Midbrain (tissue), 1 donor: ENCODE measurements at places on chromosomes 1 and 21.

DNA sequence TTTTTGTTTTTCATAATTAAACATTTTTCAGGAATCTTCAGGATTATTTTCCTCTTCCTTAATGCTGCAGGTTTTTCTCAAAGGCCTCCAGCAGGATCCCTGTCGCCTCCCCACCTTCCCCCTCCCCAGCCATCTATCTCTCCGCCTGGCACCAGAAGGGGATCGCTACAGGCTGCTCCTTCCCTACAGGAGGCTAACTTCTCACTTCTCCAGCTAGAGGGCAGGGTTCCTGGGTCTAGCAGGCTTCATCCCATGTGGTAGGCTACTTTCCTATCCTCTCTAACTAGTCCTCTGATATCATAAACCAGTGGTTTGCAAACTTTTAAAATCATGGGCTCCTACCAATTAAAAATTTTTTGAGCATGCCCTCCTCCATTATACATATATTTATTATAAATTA lies 104.1 kb downstream of the KCNN3 start:
- no peak for DNase-seq

- no peak for DNase-seq
Measured at GRCh38 chr1:165288350-165289120, 68.0 kb downstream of the LMX1A start.

DNA sequence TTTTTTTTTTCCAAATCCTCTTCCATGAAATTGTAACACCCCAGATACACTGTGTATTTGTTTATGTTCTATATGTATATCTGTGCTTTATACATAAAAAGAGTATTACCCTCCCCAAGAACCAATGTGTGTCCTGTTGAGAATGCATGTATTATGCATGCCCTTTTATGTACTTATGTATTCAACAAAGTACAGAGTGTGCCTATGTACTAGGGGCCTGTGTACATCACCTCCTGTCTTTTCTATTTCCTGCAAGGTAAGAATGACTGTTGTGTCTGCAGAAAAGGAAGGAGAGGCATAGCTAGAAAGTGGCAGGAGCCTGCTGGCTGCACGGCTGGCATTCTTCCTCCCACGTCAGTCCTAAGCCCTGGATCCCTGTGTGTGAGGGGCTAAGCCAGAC lies 7.0 kb downstream of the TMEM61 start:
- no peak for DNase-seq

DNA sequence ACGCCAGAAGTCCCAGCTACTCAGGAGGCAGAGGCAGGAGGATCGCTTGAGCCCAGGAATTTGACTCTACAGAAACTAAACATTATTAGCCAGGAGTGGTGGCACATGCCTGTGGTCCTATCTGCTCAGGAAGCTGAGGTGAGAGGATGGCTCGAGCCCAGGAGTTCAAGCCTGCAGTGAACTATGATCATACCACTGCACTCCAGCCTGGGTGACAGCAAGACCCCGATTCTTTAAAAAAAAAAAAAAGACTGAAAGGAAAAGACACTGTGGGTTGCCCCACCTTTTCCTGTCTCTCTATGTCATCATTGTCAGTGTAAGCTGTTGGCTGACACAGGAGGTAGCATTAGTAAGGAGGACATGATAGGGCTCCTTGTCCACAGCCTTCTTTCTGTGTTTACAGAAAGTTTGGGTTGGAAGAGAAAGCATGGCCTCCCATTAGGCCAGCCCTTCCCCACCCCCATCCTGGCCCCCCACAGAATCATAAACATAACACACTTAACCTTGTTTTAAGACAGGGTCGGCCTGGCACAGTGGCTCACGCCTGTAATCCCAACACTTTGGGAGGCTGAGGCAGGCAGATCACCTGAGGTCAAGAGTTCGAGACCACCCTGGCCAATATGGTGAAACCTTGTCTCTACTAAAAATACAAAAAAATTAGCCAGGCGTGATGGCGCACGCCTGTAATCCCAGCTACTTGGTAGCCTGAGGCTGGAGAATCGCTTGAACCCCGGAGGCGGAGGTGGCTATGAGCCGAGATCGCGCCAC lies 20.6 kb upstream of the RCAN3 start:
- DNase-seq: no peak

GRCh38 chr1:212072047-212072446 lies 36.5 kb downstream of the DTL start:
- DNase-seq: no peak

GRCh38 chr1:173554541-173555250 lies 48.2 kb downstream of the SLC9C2 start:
- no peak for DNase-seq

DNA sequence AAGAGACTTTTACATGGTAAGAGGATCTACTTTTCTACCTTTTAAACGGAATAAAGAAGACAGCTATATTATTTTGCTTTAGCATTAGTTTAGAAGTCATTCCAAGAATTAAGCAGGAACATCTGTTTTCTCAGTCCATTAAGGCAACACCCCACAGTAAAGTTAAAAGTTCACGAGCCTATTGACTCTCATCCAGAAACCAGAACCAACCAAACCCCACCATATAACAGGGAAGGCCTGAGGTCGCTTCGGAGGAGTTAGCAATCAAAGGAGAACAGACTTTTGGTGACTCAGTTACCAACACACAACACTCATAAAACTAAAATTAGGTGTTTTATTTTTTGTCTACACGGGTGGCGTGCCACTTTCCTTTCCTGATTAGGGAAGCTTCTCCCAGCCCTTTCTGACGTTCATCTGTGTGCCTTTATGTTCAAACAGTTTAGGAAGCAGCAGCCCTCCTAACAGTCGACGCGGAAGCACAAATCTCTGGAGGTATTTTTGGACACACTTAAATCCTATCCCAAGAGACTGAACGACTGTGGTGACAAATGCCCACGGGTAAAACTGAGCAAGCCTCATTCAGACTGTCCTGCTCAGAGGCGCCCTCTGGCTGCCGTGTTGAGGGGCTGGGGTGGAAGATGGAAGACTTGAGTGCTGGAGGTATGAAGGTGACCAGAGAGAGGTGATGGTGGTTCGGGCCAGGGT lies 8.6 kb upstream of the PLA2G2C start:
- DNase-seq: peak; percentile 53

DNA sequence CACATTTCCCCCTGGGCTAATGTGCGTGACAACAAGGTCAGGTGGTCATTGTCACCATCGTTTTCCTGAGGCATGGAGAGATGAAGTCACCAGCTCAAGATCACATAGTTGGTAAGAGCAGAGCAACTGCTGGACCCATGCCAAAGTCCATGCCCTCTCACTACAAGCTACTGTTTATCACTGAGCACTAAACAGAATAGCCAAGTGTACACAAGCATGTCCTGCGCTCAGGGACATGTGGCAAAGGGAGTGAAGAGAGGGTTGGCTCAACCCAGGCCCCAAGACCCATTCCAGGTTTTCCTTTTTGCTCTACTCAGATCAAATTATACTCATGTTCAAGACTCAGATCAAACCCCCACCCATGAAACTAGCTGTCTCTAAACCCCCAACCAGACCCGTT lies 20.8 kb downstream of the LRRC52 start:
- no peak for DNase-seq

DNA sequence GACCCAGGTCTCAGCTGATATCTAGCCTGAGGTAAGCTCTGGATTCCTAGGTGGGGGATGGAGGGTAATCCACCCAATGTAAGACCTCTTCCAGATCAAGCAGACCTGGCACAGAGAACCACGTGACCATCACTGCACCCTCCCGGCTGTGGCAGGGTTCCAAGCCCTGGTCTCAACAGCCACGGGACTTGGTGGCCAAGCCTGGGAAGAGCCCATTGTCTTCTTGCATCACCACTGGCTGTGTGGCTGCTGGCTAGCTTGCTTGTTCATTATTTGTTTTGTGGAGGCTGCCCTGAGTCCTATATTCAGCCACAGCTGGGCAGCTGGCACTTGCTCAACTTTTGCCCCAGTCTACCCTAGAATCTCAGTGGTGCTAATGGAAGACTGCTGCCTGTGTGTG lies 24.1 kb upstream of the NFASC start:
- DNase-seq: peak; percentile 86

DNA sequence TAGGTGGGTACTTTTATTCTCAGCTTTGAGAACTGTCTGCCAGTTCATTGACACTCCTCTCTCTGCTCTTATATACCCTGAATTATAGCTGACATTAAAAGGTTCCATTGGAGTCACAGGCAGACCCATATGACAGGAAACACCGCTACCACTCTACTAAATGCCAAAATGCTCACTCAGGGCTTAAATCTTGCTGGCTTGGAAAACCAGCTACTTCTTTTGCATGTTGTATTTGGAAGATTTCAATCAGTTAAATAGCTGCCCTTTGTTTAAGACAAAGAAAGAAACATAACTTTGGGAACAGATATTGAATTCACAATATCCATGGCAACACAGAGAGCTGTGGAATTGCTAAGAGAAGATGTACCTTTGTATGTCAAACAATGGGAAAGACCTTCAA lies 876.5 kb downstream of the USP25 start:
- DNase-seq: no peak

GRCh38 chr1:50108497-50109059 lies at the start of gene ELAVL4:
TSS of gene ELAVL4 (plus strand) at chr1:50108920. CDS start at chr1:50109190, 270 bp downstream.
- peak; percentile 24 for DNase-seq

- no peak for DNase-seq
Measured at GRCh38 chr1:147497826-147498225, 43.5 kb upstream of the BCL9 start.
